ENCODE measurements at places on chromosomes 2 and 18.

GRCh38 chr2:195022508-195022830 lies 634.6 kb upstream of the SLC39A10 start:
- DNase-seq = no peak

DNA sequence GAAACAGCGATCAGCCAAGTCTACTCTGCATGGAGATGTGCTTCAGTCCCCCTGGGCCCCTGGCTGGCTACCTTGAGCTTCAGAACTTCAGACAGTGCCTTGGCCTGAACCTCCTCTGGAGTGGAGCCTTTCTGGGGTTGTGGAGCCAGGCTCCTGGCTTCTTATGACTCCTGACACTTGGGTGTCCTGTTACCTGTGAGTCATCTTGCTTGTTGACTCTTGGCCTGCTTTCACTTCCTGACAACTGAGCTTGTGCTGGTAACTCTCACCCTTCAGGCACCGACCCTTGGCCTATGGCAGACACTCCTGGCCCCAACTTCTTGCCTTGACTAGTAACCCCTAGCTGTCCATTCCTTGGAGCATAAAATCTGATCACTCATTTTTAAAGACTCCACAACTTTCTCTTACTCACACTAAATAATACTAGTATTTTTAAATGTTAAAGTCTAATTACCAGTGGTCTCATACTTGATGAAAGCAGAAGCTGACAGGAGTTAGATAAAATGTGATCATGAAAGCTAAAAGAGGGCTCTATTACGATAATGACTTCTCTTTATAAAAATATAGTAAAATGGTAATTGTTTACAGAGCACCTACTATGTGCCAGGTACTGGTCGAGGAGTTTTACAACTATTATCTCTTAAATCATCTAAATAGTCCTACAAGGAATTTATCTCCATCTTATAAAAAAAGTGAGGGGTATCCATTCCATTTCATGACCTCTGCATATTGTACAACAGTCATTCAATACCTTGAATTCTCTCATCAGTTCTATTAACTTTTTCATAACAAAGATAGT lies 46.3 kb upstream of the VIT start:
- DNase-seq = no peak

- DNase-seq = no peak
Observed at GRCh38 chr18:48811401-48811800, 139.4 kb downstream of the SMAD7 start.

- DNase-seq = no peak
Observed at GRCh38 chr18:70426818-70427217, 138.0 kb downstream of the SOCS6 start.

DNA sequence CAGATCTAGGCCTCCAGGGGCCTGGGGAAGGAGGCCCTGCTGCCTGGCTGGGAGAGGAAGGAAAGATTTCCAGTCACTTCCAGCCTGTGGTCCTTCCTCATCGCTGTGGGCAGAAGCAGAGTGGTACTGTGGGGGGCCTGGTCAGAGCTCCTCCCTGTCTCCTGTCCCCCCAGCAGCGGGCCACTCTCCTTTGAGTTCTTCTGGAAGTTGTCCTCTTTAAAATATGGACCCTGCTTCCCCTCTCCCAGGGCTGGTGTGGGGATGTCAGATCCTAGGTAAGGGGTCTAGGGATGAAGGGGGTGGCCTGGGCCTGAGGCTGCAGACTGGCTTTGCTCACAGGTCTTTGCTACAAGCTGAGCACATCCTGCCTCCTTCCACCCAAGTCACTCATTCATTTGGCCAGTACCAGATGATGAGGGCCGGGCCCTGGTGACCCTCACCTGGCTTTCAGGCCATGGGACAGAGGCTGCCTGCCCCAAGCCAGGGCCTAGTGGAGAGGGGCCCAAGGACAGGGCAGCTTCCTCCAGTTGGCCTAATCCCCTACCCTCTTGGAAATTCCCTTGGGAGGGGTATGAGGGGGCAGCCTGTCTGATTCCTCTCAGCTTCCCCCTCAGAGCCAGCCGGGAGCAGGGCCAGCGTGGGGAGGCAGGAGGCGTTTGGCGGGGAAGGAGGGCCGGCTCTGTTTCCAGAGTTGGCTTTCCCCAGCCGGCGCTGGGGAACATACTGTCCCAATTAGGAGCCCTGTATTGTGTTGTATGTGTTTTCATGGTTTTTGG lies 231.9 kb downstream of the DYSF start:
- no peak for DNase-seq

DNA sequence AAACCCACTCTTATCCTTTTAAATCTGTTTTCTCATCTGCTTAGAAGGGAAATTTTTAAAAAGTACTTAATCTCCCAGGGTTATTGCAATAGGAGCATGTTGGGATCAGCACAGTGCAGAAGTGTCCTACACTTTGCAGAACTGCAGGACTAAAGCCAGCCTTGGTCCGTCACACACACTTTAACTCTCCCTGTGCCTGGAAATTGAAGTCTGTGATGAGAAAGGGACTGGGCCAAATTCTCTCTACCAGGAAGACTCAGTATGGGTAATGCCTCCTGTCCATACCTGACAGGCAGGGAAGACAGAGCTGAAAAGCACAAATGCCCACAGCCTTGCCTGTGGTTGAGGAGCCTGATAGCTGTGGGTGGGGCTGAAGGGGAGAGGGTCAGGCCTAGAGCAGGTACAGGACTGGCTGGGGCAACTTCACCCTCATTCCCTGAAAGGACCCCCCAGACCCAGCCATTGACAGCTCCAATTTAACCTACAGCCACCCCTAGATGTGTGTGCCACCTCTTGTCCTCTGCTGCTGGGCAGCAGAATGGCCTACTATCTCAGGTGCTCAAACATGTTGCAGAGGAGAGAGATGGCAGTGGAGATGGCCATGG lies 377.2 kb upstream of the KLHL29 start:
- DNase-seq = peak; percentile 79

GRCh38 chr2:46294176-46294836 lies 2.9 kb upstream of the EPAS1 start:
- no peak for DNase-seq

DNA sequence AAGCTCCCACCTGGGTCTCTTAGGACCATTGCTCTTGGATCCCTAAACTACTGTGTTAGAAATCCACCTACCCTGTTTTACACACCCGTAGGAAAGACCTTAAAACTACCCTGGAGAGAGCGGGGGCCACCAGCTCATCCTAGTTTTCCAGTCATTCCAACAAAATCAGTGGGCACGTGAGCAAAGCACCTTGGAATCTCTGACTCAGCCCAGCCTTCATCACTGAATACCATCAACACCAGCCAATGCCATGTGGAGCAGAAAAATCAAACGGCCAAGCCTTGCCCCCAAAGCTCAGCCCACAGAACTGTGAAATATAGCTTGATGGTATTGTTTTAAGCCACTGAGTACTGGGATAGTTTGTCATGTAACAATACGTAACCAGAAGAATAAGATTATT lies 449.7 kb upstream of the CHAC2 start:
- DNase-seq = no peak

- peak; percentile 72 for DNase-seq
Observed at GRCh38 chr2:126900646-126901319, 2.1 kb downstream of the TEX51 start.

DNA sequence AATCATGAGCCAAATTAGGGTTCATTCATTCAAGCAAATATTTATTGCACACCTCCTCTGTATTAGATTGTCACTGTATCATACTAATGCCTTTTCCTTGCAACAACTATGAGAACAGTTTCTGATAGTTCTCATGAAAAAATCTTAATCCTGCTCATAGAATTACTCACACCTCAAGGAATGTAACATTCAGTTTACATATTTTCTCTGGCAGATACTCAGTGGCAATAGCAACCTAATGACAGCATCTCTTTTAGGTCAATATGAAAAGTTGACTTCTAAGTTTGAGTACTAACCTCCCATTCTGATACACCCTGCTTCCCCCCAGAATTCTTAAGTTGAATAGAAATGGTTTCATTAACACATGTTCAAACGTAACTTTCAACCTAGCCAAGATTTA lies 132.0 kb downstream of the VWC2L start:
- no peak for DNase-seq

- DNase-seq = no peak
Observed at GRCh38 chr2:134287323-134287722, 33.5 kb downstream of the MGAT5 start.

GRCh38 chr2:235981631-235982030 lies 186.6 kb downstream of the GBX2 start:
- no peak for DNase-seq

DNA sequence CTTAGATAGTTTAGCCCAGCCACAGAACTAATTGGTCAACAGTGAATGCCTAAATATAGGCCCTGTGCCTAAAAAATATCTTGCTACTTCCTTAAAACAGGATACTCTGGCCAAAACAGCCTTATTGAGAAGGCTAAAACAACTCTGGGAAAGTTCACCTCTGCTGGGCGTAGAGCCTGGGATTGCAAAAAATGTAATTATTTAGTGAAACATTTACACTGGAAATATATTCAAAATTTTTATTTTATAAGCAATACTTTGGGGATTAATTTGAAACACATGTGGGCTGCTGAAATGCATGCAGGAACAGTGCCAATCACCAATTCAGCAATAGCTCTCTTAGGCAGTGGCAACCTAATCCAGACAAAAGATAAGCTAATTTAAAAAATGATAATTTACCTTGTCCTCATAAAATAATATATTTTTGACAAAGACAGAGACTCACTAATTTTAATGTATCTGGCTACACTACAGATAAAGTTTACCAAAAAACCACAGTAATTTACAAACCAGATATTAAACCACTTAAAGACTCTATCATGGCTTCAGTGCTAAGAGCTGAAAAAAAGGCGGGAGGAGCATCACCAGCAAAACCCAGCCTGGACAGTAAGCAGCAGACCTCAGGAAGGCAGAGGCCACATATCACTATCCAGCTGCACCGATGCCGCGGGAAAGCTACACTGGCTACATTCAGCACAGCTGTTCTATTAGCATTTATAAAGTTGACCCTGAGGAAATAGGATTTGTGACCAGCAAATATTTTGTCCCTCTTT lies 18.5 kb downstream of the TRAK2 start:
- DNase-seq = no peak

DNA sequence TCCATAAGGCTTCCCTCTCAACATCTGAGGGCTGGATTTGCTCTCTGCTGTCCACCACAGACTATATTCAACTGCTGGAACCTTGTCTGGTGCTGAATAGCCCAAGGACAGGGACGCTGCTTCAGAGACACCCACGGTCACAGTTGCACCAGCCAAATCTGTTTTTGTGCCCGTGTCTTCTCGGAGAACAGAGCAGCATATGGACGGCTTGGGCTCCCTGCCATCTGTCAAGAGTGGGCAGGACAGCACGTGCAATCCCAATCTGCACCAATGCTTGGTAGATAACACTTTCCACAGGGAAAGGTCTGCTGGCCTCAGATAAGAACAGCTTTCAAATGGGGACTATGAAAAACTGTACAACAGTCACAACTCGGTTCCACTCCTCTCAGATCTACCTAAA lies 466.1 kb downstream of the TGIF1 start:
- DNase-seq = no peak

DNA sequence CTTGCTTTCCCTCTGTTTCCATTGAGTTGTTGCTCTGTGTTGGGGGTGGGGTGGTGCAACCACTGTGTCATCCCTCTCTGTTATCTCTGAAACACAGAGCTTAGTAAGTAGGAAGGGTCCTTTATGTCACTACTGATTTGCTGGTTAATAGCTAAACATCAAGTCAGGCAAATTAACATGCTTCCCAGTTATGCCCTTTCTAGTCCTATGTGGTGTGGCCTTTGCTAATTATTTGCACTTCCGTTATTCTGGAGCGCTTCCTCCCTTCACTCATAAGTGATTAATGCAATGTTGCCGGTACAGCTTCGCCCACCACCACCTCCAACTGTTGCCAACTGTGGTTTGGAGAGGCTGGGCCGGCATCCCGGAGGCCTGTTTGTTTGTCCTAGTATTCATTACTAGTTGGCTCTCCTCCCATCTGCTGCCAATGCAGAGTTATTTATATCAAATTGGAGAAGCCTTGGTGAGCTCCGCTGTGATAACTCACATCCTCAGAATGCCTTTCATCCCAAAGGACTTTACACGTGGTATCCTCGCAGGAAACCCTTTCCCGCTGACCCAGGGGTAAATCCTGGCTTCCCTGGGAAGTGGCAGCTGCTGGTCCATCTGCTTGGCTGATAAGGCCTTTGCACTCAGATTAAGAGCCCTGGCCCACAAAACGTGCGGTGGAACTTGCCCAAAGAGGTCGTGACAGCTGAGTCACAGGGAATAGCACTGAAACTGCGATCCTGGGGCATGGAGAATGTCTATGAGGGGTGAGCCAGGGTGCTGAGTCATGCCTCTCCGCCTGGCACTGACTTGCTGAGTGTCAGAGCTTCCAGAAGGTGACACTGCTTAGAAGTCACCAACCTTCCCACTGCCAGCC lies 72.0 kb upstream of the ZCCHC2 start:
- DNase-seq = no peak

GRCh38 chr2:96921561-96922319 lies 51.9 kb upstream of the SEMA4C start:
- no peak for DNase-seq

DNA sequence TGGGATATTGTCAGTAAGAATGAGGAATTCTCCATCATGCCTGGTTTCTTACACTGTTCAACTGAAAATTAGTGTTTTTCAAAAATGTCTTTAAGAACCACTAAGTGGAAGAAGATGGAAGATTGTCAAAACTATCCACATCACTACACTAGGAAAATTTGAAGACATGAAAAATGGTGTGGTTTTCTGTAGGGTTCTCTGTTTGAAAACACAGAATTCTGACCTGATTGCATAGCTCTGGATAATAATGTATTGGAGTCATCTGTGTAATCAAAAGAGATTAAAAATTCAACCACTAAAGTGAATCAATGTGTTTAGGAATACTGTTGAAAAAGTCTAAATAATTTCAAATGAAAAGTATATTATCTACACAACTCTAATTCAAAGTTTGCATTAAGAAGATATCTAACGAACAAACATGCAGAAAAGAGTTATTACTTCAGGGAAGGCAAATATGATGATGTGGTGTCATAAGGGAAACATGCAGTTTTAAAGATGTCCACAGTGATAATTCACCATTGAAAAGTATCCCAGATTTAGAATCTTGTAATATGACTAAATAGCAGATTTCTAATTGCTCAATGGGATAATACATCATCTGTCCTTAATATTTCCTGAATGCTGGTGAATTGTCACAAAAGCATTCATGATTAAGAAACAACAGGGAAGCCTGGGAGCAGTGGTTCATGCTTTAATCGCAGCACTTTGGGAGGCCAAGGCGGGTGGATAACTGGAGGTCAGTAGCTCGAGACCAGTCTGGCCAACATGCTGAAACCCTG lies 116.9 kb downstream of the ERBB4 start:
- DNase-seq = no peak

DNA sequence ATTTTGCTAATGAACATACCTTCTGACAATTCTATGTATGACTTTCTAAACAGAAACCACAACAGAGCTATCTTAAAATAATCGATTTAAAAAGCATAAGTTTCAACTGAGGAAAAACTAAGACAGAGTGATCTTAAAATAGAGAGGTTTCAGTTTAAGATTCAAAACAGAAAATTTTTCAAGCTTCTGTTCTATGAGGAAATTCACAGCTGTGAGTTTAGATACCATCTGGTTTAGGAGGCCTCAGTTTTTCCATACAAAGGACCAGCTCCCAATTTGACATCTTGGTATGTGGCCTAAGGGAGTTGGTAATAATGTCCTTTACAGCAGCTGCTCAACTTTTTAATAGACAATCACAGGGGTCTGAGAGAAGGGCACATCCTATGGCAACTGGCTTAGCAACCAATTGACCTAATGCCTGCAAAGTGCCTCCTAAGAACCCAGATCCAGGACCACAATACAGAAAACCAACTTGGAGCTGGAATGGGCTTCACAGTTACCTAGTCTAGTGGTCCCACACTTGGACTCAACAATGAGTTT lies 39.7 kb downstream of the MDH1 start:
- no peak for DNase-seq

GRCh38 chr2:170324640-170325046 lies 146.7 kb downstream of the MYO3B start:
- DNase-seq = no peak

- no peak for DNase-seq
Observed at GRCh38 chr2:179909845-179910734, 48.7 kb upstream of the ZNF385B start.

Measured in vagina (tissue), 2 donors.